ENCODE measurements at places on chromosomes 11 and 22. TPM values are rescaled to one million over a fixed set of nuclear protein-coding genes. Genes with fewer than 3 reads are reported as not detected.

The APOL4 gene
- 0.21 TPM for total RNA-seq

The EXT2 gene
- total RNA-seq: 18.4 TPM

The KDM4E gene
- total RNA-seq: not detected

The KRTAP5-11 gene
- total RNA-seq: not detected

The PNPLA5 gene
- not detected for total RNA-seq

DNA sequence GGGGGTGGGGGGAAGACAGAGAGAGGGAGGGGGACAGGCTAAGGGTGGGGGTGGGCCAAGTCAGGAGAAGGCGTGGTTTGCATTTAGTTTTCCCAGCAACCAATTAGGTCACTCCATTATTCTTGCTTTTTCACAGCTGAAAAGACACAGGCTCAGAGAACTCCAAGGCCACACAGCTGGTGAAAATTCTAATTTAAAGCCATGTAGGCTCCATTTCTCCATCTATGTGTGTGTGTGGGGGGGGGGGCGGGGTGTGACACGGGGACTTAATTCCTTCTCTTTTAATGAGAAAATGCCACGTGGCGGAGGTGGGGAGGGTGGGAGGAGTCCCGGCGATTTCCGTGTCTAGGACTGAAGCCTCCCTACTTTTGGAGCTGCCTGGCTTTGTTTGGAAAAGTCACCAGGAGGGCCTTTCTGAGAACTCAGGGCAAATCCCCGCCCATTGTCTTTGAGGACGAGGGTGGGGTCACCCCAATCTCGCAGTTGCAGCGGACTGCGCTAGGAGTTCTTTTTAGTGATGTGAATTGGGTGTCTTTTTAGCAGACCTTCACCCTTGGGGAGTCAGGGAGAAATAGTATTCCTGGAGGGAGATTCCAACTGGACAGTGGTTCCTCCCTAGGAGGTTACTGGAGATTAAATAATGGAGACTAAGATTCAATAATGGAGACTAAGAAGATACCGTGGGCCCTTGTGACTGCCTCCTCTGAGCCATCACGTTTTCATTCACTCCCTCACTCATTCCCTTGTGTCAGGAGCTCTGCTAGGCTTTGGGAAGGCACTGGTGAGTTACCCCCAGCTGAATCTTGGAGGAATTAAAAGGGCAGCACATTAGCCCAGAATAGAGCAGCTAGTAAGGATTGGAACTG lies 36.4 kb upstream of the PTPRJ start:
- H3K27me3 ChIP-seq: no peaks in the 10 kb centered on the region
- no peak overlapping the region for H3K4me3 ChIP-seq
- H3K4me1 ChIP-seq: peaks cover 25% of the 10 kb centered on the region
- no peak for DNase-seq
- H3K36me3 ChIP-seq: no peaks in the 10 kb centered on the region
- no peak overlapping the region for H3K27ac ChIP-seq

- no peak overlapping the region for H3K4me3 ChIP-seq
- DNase-seq: no peak
- H3K4me1 ChIP-seq: peaks cover 7% of the 10 kb centered on the region
- peaks cover 8% of the 10 kb centered on the region for H3K27me3 ChIP-seq
- H3K36me3 ChIP-seq: no peaks in the 10 kb centered on the region
Measured at GRCh38 chr11:18776324-18776723, 15.3 kb downstream of the PTPN5 start.

DNA sequence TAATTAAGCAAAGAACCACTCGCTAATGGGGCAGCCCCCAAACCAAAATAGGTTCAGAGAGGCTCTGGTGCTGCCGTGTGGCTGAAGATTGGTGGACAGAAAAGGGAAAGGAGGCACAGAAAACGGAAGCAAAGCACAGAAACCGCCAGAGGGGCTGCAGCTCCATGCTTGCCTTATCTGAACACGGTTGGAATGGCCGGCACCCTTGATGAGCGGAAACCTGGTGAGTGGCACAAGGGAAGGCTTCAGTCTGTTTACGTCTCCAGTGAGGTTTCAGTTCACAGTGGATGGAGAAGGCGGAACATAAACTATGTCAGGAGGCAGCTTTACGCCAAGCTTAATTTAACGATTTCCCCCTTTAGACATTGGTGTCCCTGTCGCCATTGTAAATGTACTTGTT lies 5.2 kb upstream of the PRR33 start:
- H3K4me1 ChIP-seq: peaks cover 7% of the 10 kb centered on the region
- H3K36me3 ChIP-seq: peaks cover 3% of the 10 kb centered on the region
- peaks cover 6% of the 10 kb centered on the region for H3K27me3 ChIP-seq
- no peak overlapping the region for H3K27ac ChIP-seq
- no peak overlapping the region for H3K4me3 ChIP-seq
- no peak for DNase-seq

DNA sequence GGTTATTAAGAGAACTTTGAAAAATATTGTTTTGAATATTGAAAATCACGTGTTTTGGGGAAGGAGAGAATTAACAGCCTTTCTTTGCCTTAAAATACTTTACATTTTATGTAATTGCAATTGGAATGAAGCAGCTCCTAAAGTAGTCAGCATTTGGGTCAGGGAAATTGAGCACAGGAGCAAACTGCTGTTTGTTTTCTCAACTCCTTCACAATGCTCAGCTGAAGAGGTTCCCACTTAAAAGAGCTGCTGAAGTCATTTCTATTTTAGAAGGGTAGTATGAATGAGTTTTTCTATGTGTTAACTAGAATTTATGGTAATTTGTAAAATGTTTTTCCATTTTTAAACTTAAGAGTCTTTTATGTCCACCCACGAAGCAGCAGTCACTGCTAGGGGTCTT lies 8.1 kb upstream of the UCP2 start:
- H3K27ac ChIP-seq: peak overlapping the region; percentile 42
- H3K4me1 ChIP-seq: peaks cover 41% of the 10 kb centered on the region
- H3K36me3 ChIP-seq: no peaks in the 10 kb centered on the region

- H3K27me3 ChIP-seq: no peaks in the 10 kb centered on the region
- no peak overlapping the region for H3K27ac ChIP-seq
Measured at GRCh38 chr11:16874275-16874975, 136.0 kb downstream of the C11orf58 start.

- H3K36me3 ChIP-seq: no peaks in the 10 kb centered on the region
- H3K4me1 ChIP-seq: no peaks in the 10 kb centered on the region
- no peak for DNase-seq
- H3K27ac ChIP-seq: no peak overlapping the region
- H3K27me3 ChIP-seq: no peaks in the 10 kb centered on the region
Measured at GRCh38 chr22:22712092-22712658, 67.8 kb downstream of the GGTLC2 start.
